ENCODE measurements at places on chromosomes 13 and 19.

- no peak for DNase-seq
These were observed 2.4 kb upstream of the ACTL9 start for GRCh38 chr19:8700956-8701355.

DNA sequence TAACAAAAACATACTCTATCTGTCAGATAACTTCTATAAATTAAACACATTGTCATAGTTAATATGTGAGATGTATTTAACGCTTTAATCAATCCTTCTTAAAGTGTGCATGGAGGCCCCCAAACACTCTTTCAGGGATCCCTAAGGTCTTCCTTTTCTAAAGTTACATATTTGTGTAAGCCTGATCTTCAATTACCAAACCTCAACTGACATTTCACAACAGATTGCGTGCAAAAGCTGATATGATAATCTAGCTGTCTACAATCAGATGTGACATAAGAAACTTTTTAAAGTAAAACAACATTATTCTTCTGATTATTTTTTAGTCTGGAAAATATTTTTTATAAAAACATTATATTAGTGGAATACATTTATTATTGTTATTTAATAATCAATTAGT lies 1850.4 kb downstream of the OLFM4 start:
- no peak for DNase-seq

- no peak for DNase-seq
These were observed 213.9 kb upstream of the TSHZ3 start for GRCh38 chr19:31562966-31563612.

DNA sequence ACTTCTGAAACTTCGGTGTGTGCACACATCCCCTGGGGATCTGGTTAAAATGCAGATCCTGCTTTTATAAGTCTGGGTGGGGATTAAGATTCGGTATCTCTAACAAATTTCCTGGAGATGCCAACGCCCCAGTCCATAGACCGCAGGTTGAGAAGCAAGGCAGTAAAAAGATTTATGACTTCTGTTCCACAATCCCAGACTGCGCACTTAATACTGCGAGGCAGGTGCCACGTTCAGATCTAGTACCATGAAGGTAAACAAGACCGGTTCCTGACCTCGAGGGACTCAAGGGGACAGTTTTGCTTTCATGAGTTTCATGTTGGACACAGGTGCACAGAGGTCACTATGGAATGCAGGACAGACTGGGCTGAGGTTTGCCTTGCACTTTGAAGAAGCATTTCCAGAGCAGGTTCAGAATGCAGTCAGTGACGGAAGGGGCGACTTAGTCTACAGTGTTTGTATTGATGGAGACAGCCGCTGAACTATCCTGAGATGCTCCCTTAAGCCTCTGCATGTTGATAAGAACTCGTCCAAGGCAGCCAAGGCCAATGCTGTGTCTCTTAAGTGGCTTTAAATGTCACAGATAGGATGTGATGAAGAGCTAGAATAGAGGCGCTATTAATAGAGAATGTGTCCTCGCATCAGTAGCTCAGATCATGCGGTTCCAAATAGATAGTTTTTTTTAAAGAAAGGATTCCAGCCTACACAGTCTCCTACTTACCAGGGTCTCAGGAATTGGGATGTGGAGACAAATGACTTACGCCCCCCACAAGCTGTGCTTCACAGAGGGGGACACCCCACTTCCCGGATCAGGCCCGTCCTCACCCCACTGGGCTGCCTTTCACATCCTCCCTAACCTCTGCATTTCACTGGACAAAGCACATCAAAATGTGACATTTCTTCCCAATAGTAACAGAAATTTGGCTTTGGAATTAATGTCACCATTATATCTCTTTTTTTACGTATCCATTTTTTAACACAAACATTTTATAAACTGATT lies 97.1 kb upstream of the IRS2 start:
- no peak for DNase-seq

GRCh38 chr13:44198826-44199225 lies 174.8 kb upstream of the SERP2 start:
- no peak for DNase-seq

DNA sequence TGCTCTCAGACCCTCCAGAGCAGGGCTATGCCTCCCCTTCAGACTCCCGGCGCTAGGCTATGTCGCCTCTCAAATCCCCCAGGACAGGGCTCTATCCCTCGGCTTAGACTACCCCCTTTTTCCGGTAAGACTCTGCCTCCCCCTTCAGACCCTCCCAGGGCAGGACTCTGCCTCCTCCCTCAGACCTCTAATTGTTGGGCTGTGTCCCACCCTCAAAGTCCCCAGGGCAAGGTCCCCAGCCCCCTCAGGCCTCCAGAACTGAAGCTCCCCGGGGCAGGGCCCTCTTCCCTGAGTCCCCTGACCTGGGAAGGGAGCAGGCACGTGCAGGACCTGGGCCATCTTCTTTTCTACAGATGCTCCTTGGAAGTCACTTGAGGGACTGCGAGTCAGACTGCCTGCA lies 3.2 kb downstream of the KANK2 start:
- no peak for DNase-seq

DNA sequence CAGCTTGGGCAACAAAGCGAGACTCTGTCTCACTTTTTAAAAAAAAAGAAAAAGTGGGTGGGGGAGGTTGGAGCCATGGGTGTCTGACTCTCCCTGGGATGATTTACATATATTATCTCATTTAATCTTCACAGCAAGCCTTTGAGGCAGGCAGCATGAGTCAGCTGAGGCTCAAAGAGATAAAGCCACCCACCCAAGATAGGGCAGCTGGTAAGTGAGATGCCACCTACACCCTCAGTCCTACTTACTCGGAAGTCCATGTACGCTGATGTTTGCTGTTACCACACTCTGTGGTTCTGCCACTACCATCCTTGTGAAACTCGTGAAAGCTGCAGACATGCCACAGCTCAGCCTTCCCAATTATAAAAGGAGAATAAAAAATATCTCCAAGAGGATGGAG lies 142.0 kb upstream of the TSHZ3 start:
- no peak for DNase-seq

GRCh38 chr19:44660081-44660480 lies 11.2 kb upstream of the CEACAM19 start:
- no peak for DNase-seq

DNA sequence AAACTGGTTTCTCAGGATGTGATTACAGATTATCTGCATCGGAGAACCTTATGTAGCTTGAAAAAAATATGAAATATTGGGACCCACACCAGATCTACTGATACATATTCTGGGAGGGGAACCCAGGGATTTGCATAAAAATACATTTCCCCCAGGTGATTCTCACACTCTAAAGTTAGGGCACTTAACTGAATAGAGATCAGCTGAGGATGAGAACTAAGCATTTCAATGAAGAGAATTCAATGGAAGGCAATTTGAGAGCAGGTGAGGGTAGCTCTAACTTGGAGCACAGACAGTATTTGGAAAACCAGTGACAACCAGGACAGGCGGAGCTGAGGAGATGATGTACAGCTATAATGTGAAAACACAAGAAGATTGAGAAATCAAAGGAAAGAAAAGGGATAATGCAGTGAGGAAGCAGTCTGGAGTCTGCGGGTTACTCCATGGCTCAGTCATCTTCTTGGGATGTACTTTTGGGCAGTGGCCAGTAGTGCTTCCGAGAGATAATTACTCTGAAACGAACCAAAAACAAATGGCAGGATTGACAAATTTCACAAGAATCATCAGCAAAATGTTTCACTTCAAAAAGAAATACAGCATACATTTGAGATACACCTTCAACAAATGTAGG lies 6.1 kb upstream of the OXGR1 start:
- no peak for DNase-seq

- no peak for DNase-seq
These were observed 5.8 kb upstream of the TLE2 start for GRCh38 chr19:3034656-3035541.

DNA sequence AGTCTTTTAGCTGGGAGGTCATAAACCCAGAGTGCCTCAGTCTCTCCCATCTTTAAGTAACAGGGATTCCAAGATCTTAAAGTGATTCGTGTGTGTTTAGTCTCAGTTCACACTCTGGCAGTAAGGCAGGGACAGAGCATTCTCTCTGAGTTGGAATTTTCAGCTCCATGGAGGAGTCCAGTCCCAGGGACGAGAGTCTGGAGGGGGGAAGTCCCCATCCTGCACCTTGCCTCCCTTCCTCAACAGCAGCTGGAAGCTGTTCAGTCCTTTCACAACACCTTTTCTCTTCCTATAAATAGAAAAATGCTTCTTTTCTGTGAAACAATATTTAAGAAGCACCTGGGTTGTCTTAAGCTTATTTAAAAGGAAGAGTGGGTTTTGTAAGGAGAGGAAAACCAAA lies 82.0 kb downstream of the KLF5 start:
- no peak for DNase-seq

- DNase-seq = no peak
These were observed 1.7 kb downstream of the STK24 start for GRCh38 chr13:98575009-98575903.

GRCh38 chr13:40213779-40214178 lies 452.7 kb downstream of the FOXO1 start:
- DNase-seq = no peak

- no peak for DNase-seq
These were observed 52.8 kb downstream of the TNFSF13B start for GRCh38 chr13:108322206-108322824.

GRCh38 chr13:105327581-105328126 lies 1207.8 kb downstream of the EFNB2 start:
- no peak for DNase-seq

GRCh38 chr19:18674616-18675015 lies 8.9 kb upstream of the CRTC1 start:
- DNase-seq = no peak

- DNase-seq = no peak
These were observed 3.7 kb downstream of the MBD3L1 start for GRCh38 chr19:8835877-8836276.

DNA sequence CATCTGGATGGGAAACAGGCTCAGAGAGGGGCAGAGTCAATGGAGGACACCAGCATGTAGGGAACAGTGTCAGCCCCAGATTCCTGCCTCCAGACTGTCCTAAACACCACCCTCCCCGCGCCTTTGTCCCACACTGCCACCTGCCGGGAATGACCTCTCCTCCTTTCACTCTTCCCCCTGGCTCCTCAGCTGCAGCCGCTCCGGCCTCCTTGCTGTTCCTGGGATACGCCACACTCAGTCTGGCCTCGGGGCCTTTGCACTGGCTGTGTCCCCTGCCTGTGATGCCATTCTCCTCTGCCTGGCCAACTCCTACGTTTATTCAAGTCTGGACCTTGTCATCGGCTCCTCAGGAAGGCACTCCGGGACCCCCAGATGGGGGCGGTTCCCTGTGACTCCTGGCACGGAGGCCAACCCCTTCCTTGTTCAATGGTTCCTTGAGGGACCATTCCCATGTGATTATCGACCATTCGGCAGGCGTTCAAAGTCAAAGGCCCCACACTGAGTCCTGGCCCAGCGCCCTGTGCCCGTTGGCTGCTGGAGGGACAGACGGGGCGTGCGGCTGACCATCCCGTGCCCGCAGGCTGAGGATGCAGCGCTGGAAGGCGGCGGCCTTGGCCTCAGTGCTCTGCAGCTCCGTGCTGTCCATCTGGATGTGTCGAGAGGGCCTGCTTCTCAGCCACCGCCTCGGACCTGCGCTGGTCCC lies 15.8 kb downstream of the FUT6 start:
- no peak for DNase-seq

DNA sequence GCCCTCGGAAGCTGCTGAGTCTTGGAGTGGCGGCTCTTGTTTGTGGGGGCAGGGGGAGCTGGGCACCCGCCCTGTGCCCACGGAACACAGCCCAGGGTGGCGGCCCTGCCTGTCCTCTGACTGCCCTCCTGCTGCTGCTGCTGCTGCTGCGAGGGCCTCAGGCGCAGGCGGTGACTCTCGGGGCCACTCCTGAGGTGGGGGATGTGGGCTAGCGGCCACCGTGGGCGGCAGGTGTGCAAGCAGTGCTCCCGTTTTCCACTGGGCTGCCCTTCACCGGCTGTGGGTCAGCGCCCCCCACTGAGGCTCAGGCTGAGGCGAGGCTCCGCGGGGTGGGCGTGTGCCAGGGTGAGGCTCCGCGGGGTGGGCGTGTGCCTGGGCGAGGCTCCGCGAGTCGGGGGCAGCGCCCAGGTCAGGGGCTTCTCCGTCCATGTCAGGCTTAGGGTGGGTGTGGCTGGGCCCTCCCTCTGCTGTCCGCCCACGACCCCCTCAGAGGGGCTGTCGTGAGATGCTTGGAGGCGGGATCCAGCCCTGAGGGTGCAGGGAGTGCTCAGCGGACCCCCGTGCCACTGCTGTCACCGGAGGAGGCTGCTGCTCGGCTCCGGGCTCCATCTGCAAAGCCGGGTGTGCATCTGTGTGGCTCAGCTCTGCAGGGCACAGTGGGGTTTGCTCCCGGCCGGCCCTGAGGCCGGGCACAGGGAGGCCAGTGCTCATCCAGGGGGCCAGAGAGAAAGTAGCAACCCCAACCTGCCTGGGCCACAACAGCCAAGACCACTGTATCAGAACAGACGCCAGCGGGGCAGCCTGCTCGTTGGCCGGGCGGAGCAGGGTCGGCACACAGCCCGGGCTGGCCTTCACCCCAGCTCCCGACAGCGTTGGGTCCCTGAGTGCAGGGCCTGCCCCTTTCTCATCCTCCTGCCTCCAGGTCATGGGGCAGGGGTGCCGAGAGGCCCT lies 14.5 kb downstream of the CSNK1G2 start:
- DNase-seq = no peak

Measured in GM12891 (cell line).